Right renal cortex interstitium (tissue), 3 donors: ENCODE measurements at places on chromosomes 4 and X.
A peak's percentile ranks its signal among the peaks of the same experiment; 100 is the strongest.

GRCh38 chrX:133402830-133403625, 12.3 kb downstream of the GPC4 start:
- no peak for DNase-seq

DNA sequence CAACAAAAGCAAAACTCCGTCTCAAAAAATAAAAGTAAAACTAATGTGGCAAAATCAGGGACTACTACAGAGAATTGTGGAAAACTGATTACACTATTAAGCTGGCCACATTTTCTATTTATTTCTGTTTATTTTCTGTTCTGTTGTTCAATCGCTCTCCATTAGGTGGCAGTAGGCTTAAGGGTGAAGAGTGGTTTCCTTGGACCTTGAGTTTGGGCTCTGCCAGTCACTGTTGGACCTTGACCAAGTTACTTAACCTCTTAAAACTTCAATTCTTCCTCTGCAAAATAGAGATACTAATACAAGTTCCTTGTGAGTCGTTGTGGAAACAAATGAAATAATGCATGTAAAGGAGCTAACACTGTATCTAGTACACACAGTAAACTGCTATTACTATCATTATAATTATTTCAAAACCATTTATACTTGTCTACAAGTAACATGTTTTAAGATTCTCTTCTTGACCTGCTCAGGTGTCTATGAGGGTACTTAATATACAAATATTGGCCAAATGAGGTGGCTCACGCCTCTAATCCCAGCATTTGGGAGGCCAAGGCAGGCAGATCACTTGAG, 15.2 kb downstream of the HSD17B11 start:
- no peak for DNase-seq

DNA sequence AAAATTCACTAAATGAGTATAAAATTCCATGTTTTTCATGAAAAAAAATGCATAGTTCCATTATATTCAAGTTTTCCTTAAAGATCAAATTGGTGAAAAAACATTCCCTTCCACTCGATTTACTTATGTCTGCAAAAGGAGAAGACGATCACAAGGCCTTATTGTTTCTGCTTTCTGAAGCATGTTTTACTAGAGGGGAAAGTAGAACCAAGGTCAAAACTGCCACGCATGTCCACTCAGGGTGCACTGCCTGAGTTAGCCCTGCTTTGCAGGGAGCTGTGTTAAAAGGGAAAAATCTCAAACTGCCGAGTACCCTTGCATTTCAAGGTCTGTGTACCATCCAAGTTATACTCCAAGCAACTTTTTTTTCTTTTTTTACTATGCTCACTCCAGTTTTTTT, 57.2 kb downstream of the TRAPPC11 start:
- no peak for DNase-seq

DNA sequence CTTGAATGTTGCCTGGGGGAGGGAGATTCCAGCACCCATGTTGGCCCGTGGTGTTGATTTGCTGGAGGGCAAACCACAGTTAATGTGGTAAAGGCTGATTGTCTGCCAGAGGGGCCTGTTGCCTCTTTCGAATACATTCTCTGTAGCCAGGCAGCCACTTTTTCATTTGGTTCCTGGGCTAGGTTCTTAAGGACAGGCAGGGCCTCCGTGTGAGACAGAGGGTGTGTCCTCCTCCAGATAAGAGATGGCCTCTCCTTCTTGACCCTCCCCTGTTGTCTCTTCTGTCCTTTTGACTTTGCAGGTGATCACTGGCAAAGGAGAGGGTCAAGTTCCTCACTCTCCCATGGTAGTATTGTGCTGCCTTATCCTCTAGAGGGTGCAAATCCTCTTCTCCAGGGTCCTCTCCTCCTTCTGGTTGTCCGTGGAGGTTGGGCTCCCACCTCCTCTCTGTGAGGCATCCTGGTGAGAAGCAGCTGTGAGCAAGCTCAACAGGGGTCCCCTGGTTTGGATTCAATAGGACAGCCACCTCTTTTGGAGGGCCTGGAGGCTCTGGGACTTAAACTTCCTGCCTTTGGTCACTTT, 44.9 kb downstream of the ZNF182 start:
- no peak for DNase-seq

DNA sequence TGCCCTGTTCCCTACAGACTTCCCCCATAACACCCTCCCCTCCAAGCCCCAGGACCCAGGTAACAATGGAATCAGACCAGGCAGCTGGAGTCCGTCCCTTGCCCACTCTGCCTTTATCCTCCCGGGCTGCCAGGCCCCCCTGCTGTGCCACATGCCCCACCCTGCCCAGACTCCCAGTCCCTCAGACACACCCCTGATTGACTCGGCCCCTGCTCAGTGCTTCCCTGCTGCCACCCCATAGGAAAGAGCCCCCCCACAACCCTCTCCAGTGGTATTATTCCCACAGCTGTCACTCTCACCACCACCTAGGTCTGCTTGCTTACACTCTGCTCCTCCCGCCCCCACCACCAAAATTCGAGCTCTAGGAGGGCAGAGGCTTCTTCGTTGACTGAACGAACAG, 4.7 kb upstream of the NAA10 start:
- no peak for DNase-seq

GRCh38 chrX:52983321-52984000, 25.1 kb upstream of the FAM156A start:
- DNase-seq, result no peak

DNA sequence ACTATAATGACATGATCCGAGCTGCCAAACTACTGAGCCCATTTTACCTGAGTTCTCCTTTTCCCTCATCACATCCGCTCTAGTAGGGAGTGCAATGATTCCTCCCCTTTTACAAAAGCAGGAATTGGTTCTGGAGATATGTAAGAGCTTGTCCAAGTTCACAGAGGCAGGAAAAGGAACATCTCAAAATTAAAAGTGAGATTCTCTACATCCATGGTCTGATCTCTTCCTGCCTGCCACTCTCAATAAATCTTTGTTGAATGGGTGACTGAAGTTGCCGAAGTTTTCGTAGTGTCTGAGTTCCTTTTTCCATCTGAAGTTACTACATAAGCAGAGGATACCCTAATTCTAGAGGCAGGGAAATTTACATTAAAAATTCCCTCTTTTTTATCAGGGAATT, at the start of gene FGFBP1:
FGFBP1 (minus strand) TSS at position 101 of the 400 bp plus-strand sequence. CDS start 2,108 bp downstream, outside the sequence.
- DNase-seq, result no peak

- DNase-seq, result peak; percentile 27
Measured at GRCh38 chr4:38489011-38489861, 174.8 kb upstream of the KLF3 start.

DNA sequence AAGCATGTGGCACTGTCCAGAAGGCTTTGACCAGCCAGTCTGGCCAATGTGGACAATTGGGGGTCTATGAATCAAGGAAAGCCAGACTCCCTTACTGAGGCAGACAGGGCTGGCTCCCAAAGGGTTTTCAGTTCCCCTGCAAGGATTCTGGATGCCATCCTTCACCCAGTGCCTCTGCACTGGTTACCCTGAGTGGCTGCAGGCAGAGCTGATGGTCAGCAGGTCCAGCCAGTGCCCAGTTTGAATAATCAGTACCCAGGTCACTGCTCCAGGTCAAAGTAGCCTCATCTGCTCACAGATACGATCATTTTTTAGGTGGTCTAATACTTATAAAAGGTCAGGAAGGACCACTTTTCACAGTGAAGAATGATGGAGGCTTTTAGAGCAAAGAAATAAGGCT, 52.2 kb upstream of the MAMLD1 start:
- DNase-seq, result no peak

DNA sequence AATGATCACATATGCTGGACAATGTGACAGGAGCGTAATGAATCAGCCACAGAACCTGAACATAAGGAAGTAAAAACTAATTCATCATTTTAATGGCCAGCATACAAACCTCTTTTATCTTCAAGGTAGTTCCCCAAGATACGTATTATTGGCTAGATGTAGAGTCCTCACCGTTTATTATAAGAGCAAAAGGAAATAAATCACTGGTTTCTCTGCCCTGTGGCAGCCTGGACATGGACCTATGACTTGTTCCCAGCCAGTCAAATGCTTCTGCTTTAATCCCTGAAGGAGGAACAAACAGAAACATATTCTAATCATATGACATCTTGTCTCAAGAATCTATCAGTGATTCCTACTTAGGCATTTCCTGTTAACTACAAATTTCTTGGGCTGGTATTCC, 86.8 kb upstream of the FAM241A start:
- no peak for DNase-seq

DNA sequence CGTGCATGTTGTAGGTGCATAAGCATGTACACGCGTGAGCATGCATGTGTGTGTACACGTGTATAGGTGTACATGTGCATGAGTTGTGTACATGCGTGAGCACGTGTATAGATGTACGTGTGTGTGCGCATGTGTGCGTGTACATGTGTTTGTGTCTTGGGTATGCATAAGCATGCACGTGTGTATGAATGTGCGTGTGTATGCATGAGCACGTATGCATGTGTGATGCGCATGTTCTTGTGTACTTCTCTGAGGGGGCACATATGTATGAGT, 9.0 kb downstream of the NAT8L start:
- DNase-seq, result no peak
